ENCODE measurements at places on chromosomes 5 and 9.

GRCh38 chr9:69996967-69997366 lies 46.7 kb upstream of the MAMDC2 start:
- DNase-seq = no peak

DNA sequence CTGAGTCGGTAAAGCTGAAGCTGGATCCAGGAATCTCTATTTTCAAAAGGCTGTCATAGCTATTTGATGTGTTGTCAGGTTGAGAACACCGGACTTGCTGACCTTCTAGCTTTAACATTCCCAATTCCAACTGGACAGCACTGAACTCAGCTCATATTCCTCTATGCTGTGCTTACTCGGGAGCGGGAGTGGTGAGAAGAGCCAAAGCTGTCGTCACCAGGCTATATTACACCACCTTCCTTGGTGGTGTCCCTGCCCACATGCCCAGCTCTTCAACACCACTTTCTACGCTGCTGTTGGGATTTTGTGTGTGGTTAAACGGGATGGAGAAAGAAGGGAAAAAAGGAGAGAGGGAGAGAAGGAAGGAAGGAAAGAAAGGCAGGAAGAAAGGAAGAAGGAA lies 653.6 kb downstream of the RAB3C start:
- DNase-seq = no peak

GRCh38 chr9:131406563-131407436 lies 12.9 kb downstream of the PRRC2B start:
- no peak for DNase-seq

DNA sequence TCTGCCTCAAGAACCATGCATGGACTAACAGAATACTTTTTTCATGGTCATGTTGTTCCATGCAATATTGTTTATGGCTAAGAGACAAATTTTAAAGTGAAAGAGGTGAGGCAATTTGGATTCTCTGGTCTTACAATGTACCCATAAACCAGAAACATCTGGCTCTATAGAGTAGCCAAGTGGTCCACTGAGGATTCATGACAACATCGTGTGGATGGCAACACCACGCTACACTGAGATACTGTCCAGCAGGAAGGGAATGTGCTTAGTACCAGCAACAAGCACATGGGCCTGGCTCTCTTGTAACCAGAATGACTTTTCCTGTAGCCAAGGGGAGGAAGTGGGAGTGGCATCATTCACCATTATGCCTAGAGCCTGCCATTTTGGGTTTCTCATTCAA lies 218.2 kb downstream of the GADD45G start:
- no peak for DNase-seq

- no peak for DNase-seq
Observed at GRCh38 chr5:172664681-172665541, 23.8 kb downstream of the NEURL1B start.

- peak; percentile 56 for DNase-seq
Observed at GRCh38 chr5:38556599-38557307, at the start of gene LIFR. LIFR (minus strand) TSS chr5:38556646; CDS start chr5:38530647, 25,999 bp downstream.

DNA sequence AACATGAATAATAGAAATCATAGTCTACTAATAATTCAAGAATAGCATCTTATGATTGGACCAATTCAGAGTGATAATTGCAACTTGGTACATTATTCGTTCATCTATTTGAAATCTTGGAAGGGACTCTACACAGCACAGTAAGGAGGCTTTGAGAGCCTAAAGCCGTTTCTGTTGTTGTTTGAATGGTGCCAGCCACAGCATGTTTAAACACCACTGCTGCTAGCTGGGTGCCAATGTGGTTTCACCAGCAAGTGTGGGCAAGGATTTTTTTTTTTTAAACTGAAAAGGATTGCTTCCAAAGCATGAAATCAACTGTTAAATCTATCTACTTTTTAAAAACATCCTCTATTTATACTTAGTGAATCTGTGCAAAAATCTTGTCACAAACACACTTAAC lies 253.9 kb upstream of the MAP3K1 start:
- no peak for DNase-seq

DNA sequence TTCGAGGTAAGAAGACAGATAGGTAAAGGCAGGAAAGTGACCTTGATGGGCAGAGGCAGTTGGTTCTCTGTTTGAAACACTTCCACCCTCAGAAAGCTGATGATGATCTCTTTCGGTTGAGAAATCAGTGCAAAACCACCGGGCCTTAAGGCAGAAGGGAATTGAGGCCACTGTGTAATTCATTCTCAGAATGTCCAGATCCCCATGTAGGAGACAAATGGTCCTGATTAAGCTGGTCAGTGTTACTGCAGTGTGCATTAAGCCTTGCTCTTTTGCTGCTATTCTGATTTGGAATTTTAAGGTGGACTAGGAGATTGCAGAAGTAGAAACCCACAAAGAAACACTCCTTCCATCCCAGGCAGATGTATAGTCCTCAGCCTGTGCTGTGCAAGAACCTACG lies 255.2 kb downstream of the ARHGAP26 start:
- DNase-seq = no peak

GRCh38 chr9:75170898-75171360 lies 82.6 kb downstream of the OSTF1 start:
- no peak for DNase-seq

GRCh38 chr9:136748666-136749611 lies 614 bp upstream of the LCN6 start:
- no peak for DNase-seq

DNA sequence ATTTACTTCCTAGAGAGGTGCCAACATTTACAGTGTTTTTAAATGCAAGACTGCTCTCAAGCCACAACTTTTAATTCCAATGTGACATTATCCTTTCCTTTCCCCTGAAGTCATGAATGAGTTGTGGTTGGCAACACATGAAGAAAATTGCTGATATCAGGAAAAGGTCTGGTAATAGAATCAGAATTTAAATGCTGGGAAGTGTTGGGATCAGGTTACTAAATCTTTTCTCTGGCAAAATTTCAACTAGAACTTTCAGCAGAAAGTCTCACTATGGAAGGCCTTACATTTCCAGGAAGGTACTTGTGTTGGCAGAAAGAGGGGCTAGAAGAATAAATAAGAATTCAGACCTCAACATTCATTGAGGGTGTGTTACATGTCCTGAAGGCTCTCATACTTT lies 10.6 kb upstream of the SLC44A1 start:
- DNase-seq = no peak

- DNase-seq = no peak
Observed at GRCh38 chr9:87910821-87911220, 6.9 kb upstream of the SPATA31C1 start.

DNA sequence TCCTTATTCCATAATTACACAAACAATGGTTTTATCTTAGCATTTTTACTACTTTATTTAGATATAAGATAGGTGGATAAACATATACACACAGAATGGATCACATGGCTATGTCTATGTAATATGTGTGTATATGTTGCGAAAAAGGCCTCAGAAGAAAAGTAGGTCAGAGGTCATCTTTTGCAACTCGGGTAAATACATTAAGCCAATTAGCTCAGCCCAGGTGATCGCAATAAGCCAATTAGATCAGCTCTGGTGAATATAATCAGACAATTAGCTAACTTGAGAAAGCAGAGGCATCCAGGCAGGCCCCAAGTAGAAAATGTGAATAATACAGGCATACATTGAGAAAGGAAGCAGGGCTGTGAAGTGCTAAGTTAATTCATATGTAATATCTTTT lies 24.3 kb downstream of the SLCO4C1 start:
- DNase-seq = no peak

GRCh38 chr5:91140657-91141056 lies 242.5 kb downstream of the ARRDC3 start:
- DNase-seq = no peak

- no peak for DNase-seq
Observed at GRCh38 chr9:115305543-115305942, 187.6 kb upstream of the TNC start.

- no peak for DNase-seq
Observed at GRCh38 chr5:31329715-31330114, 136.2 kb downstream of the CDH6 start.

DNA sequence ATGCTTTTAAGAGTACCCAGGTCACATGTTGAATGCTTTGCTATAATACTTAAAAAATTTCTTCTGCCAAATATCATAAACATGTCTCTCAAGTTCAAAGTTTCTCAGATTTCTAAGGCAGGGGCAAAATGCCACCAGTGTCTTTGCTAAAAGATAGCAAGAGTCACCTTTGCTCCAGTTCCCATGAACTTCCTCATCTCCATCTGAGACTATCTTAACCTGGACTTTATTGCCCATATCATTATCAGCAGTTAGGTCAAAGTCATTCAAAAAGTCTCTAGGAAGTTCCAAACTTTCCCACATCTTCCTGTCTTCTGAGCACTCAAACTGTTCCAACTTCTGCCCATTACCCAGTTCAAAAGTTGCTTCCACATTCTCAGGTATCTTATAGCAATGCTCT lies 307.6 kb upstream of the TNC start:
- no peak for DNase-seq

DNA sequence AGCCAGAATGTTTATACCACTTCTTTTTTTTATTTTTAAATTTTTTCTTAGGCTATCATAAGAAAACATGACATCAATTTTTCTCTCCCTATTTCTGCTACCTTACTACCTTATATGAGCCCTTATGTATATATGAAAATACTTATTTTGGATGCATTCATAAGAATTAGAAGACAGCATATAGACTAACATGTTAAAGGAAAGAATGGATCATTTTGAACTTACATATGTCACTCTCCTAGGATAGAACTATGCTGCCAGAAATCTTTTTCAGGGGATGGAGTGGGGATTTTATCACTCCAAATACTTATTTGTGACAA lies 51.8 kb downstream of the SNX24 start:
- DNase-seq = no peak

DNA sequence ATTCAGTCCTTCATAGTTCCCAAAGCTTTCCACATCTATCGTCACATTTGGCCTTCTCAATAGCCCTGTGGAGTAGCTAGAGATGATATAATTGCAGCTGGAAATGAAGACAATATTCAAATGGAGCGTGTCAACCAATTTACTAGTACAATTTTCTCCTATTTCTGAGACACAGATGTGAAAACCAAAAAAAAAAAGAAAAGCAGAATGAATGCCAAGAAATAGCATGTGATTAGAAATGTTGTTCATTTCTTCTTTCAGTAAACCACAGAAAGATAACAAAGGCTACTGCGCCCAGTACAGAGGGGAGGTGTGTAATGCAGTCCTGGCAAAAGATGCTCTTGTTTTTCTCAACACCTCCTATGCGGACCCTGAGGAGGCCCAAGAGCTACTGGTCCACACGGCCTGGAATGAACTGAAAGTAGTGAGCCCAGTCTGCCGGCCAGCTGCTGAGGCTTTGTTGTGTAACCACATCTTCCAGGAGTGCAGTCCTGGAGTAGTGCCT lies 99.0 kb downstream of the MUSK start:
- DNase-seq = no peak

GRCh38 chr5:108858959-108859358 lies 111.3 kb downstream of the FER start:
- DNase-seq = no peak

DNA sequence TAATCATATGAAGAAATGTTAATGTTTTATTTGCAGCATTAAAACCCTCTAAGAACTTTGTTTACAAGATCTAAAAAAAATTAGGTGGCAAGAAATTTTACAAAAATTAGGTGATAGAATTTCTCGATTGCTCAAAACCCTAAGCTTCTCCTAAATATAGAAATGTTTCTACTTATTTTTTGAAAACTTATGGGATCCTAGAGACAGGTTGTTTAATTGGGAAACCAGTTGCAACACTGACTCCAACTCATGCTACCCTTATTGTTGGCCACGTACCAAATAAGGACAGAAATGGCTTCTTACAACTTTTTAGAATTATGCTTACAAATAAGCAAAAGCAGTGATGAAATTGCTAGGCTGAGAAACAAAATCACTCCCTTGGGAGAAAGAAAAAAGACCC lies 531.1 kb downstream of the PDE4D start:
- no peak for DNase-seq

DNA sequence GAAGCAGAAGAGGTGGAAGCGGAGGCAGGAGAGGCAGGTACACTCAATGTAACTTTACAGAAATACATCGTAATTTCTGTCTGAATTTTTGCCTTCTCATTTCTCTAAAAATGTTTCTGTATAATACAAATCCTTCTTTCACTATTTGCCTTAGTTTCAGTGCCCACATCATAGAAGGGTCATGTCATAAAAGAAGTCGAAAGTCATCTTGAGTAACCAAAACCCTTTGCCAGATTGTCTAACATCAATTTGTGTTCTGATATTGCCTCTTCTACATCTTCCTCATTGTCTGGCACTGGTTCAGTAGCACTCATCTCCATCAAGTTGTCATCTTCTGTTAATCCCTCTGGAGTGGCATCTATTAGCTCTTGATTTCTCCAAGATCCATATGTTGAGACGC lies 6.2 kb upstream of the CYFIP2 start:
- no peak for DNase-seq

DNA sequence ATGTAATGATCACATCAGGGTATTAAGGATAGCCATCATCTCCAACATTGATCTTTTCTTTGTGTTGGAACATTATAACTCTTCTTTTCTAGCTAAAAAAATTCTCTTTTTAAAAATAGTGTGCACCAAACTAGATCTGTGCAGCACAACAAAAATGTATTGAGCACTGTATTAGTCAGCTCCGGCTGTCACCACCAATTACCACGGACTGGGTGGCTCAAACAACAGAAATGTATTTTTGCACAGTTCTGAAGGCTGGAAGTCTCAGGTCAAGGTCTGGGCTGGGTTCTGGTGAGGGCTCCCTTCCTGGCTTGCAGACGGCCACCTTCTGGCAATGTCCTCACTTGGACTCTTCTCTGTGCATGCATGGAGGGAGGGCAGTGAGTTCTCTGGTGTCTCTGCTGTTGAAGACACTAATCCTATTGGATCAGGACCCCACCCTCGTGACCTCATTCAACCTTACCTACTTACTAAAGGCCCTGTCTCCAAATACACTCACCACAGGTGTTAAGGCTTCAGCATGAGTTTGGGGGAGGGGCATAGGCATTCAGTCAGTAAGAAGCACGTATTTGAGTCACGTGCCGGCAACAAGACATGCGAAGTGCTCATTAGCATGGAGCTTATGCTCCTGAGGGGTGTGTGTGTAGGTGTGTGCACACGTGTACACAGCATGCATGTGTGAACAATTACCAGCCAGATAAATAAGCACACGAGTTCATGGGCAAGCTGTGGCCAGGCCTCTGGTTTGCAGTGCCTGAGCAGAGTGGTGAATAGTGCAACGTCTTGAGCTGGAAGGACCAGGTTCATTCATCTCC lies 89.4 kb upstream of the SH3PXD2B start:
- no peak for DNase-seq

DNA sequence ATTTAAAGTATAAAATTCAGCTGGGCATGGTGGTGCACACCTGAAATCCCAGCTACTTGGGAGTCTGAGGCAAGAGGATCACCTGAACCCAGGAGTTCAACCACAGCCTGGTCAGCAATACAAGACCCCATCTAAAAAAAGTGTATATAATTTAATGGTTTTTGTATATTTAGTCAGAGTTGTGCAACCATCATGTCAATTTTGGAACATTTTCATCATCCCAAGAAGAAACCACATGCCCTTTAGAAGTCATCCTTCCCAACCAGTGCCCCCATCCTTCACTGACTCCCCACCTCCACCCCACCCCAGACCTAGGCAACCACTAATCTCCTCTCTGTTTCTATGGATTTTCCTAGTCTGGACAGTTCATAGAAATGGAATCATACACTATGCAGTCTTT lies 18.8 kb upstream of the TEK start:
- DNase-seq = no peak
